ENCODE measurements at places on chromosomes 16 and 17.

DNA sequence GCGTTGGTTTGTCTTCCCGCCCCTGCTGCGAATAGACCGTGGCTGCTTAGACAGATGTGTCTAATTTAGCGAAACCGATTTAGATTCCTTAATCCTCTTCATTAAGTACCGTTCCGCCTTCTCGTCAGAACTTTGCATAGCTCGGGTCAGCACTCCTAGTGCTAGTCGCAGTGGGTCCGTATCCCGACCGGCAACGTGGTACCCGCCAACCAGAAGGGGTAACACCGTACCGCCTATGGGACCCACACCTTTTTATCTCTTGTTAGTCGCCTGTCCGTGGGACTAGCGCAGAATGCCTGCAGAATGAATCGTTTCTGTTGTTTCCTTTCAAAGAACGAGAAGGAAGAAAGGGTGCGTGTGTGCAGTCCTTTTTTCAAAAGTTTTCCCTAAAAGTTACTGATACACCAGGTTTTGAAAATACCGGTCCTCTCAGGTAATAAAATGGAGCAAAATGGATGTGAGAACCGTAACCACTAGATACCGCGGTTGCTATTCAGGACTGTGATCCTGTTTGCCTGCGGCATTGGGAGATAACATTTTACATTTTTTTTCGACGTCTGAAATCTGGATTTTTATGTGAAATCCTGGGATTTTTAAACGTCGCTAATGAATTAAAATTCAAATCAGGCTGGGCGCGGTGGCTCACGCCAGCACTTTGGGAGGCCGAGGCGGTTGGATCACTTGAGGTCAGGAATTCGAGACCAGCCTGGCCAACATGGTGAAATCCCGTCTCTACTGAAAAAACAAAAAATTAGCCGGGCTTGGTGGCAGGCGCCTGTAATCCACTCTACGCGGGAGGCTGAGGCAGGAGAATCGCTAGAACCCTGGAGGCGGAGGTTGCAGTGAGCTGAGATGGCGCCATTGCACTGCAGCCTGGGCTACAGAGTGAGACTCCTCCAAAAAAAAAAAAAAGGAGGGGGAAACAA is 998 bp upstream of the SRSF1 start:
- DNase-seq = no peak

- no peak for DNase-seq
Observed at GRCh38 chr17:22217135-22217534, 524.8 kb downstream of the KCNJ18 start.

DNA sequence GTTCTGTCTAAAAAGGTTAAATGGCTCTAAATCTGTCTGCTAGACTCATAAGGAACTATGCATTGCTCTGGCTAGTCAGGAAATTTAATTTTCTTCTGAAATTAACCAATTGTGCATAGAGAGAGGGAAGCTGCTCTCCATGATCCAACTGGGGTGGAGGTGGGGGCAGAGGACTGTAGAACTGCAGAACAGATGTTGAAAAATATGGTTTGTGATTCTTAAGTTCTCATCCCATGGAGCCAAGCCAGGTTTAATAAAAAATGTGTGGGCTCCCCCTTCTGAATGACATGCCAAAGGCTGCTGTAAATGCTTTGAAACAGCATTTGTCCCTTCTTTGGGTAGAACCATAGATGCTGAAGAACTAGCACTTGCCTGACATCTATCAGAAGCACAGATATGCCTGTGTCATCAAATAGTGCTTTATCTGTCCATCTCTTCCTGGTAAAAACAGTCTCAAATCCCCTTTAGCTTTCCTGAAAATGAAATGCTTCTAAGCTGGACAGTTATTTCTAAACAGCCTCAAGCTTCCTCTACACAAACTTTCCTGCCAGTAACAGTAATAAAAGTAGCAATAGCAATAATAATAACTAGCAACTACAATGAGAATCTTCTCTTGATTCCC is 221.4 kb downstream of the CDH8 start:
- no peak for DNase-seq

DNA sequence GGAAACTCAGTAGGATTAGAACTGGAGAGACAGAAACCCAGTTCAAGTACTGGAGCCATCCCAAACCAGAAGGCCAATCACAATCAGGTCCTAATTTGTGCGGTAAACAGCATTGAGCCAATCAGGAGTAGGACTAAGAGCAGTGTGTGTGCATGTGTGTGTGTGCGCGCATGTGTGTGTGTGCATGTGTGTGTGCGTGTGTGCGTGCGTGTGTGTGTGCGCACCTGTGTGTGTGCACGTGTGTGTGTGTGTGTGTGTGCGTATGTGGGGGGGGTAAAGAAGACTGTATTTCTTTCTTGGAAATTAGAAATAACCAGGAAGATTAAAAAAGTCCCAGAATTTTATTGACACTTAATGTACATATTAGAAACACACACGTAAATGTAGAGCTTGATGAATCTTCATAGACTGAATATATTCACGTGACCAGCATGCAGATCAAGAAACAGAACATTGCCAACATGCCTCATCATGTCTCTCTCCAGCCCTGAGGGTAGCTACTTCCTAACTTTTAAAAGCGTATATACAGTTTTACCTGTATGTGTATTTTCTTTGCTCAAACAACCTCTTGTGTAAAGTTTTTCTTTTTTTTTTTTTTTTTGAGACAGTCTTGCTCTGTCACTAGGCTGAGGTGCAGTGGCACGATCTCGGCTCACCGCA is 919 bp upstream of the DHRS7C start:
- no peak for DNase-seq

- no peak for DNase-seq
Observed at GRCh38 chr17:2050300-2051060, 4.4 kb upstream of the HIC1 start.

DNA sequence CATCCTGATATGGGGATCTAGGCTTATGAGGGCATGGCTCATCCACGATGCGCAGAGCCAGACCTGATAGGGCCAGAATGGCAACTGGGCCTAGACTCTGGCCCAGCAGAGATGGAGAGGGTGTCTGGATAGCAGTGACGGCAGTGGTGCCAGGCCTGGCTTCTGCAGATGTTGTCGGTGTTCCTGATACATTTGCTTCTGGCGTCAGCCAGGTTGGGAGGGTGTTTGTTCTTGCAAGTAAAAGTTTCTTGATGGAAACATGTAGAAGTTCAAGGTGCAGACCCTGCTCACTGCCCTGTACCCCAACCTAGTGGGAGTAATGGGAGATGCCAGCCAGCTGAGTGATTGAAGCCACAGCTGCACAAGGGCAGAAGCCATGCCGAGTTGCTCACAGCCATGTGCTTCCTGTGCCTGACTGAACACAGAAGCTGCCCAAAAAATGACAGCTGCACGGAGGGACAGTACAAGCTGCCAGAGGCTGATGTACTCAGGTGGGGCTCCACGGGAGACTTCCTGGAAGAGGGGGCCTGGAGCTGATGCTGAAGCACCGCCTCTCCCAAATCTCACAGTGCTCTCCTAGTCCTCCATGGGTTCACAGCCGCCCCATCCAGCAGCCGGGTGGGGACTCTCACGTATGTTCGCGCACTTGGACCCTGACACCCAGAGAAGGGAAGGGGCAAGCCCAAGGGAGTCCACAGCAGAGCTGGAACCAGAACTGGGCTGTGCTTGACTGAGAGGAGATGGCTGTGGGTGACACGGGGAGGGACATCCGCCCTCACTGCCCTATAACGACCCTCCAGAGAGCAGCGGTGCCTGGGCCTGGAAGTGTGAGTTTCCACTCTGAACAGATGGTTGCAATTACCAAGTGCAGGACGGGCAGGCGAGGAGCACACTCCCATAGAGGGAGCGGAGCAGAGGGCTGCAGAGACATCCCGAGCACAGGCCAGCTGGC is 78.7 kb downstream of the N4BP1 start:
- DNase-seq = no peak

- peak; percentile 29 for DNase-seq
Observed at GRCh38 chr16:1152123-1152638, 725 bp upstream of the CACNA1H start.

GRCh38 chr16:27253526-27253930 is 15.0 kb downstream of the NSMCE1 start:
- no peak for DNase-seq

- no peak for DNase-seq
Observed at GRCh38 chr17:78154903-78155811, 9.0 kb downstream of the C17orf99 start.
